ENCODE measurements at places on chromosomes 6 and 20.

DNA sequence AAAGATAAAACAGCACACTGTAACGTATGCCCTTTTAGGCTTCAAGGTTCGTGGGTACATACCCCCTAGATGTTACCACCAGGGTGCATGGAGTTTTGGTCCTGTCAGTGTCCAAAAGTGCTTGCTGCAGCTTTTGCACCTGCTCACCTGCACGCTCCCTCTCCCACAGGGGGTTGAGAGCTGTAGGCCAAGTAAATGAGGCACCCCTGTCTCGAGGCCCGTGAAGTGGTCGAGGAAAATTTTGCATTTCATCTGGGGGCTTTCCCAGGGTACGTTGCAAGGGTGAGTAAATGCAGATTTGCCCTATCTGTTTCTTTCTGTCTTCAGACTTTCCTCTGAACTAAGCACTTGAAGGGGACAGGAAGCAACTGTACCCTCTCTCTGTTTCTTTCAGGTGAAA lies 136.0 kb downstream of the THBS2 start:
- no peak for DNase-seq

GRCh38 chr20:11447371-11448100 lies 470.2 kb upstream of the BTBD3 start:
- DNase-seq: no peak

- DNase-seq: no peak
Measured at GRCh38 chr20:32480371-32481241, 104.5 kb downstream of the NOL4L start.

DNA sequence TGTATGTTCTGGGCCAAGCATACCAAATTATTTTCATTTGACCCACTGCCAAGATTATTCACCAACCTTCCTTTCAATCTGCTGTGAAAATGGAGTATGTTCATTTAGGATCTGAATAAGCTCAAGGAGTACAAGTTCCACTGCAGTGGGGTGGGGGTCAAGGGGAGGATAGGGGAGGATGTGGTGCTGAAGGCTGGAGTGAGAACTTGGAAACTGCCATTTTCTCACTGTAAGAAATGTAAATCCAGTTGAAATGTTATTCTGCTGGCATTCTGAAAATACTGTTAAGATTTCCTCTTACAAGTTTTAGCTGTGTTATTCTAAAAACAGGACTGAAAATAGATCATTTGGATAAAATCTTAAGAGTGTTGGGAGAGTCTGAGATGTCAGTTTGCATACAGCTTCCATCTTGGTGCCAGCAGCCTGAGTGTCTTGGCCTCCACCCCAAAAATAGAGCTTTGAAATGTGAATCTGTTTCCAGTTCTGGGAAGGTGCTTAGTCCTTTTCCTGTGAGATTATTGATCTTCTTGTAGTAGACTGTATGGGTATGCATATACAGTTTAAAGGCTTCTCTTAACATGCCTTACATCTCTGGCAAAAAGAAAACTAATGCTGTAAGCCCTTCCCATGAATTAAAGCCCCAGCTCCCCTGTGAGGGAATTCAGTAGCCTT lies 84.3 kb downstream of the CTNNBL1 start:
- DNase-seq: no peak

DNA sequence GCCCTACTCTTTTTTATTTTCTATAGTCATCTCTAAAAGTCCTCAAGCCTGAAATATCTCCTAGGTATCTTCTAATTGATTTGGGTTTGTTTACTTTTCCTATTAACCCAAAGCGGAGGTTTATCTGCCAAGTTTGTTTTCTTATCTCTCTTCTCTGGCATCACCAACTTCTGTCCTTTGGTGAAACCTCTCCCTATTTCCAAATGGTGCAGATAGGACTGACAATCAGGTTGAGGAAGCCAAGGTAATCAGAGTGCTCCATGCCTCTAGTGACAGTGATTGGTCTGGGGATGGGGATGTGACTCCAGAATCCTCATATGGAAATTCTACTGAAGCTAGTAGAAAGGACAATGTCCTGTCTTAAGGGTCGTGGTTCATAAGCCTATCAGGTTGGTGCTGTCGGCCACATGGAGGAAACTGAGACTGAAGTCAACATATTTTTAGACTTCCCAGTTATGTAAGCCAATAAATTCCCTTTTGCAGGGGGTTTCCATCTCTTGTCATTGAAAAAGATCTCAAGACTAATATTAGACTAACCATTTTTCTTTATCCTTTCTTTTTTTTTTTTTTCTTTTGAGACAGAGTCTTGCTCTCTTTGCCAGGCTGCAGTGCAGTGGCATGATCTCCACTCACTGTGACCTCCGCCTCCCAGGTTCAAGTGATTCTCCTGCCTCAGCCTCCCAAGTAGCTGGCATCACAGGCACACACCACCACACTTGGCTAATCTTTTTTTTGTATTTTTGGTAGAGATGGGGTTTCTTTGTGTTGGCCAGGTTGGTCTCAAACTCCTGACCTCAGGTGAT lies 28.0 kb downstream of the KIF6 start:
- DNase-seq: no peak
